T-helper 17 cell (primary cell): ENCODE measurements at places on chromosomes 12 and 14. TPM values are rescaled to one million over a fixed set of nuclear protein-coding genes. Genes with fewer than 3 reads are reported as not detected.
A peak's percentile ranks its signal among the peaks of the same experiment; 100 is the strongest.

ABHD4 gene
- total RNA-seq, result 12.3 TPM

OLR1 gene
- total RNA-seq, result 0.15 TPM

SLC7A8 gene
- total RNA-seq, result 2.0 TPM

SRSF5 gene
- total RNA-seq, result 1,459 TPM

PRR4 gene
- 1.8 TPM for total RNA-seq

PZP gene
- not detected for total RNA-seq

TAS2R19 gene
- 3.2 TPM for total RNA-seq

TPPP2 gene
- not detected for total RNA-seq

PLEK2 gene
- total RNA-seq, result 1.7 TPM

CCDC175 gene
- total RNA-seq, result not detected

TESPA1 gene
- 160 TPM for total RNA-seq

CLEC6A gene
- not detected for total RNA-seq

VRK1 gene
- 24.6 TPM for total RNA-seq

SUOX gene
- total RNA-seq, result 2.2 TPM

SRGAP1 gene
- 0.13 TPM for total RNA-seq

PPP4R4 gene
- total RNA-seq, result 6.7 TPM

DNA sequence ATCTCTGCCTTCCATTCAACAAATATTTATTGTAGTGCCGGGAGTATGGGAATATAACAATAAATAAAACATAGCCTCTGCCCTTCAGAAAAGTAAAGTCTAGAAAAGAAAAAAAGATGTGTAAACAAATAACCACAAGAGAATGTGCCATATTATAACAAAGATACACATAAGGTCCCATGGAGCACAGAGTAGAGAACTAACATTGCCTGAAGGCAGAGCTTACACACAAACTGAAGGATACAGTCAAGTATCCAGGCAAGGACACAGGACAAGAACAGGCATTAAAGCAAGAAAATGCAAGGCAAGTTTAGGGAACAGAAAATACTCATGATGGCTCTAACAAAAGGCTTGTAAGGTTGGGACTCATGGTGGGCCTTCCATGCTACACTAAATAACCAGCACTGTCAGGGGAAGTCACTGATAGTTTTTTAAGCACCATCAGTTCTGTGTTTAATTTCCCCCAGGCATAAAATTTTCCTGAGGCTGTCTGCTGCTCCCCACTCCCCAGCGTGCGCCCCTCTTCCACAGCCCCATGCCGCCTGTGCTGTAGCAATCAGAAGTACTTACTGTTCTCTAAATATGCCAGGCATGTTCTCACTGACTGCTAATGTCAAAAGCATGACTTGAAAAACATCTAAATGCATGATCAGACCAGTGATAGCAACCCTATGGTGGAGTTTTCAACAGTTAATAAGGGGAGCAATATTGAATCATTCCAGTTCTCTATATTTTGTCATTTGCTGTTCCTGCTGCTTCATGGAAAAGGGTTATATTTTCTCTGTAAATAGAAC lies 77.8 kb downstream of the ANKS1B start:
- no peak for DNase-seq

DNA sequence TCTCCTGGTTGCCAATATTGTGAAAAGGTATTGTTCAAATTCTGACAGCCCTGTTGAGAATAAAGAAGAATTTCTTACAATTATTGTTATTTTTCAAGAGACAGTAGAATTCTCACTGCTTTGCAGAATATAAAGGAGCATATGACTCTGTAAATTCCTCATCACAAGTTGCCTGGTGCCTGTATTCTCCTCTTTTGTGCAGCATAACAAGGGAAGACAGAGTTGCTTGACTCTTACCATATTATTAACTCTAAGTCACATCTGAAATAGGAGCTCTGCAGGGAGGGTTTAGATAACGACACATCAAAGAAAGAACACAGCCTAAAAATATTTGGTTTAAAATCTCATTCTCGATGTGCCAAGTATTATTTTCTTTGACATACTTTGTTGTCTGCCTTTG lies 31.1 kb downstream of the MYF5 start:
- no peak for DNase-seq

GRCh38 chr14:74867673-74868072 lies 8.3 kb downstream of the PROX2 start:
- DNase-seq, result no peak

GRCh38 chr12:26966842-26967241 lies 28.6 kb downstream of the FGFR1OP2 start:
- DNase-seq, result no peak

DNA sequence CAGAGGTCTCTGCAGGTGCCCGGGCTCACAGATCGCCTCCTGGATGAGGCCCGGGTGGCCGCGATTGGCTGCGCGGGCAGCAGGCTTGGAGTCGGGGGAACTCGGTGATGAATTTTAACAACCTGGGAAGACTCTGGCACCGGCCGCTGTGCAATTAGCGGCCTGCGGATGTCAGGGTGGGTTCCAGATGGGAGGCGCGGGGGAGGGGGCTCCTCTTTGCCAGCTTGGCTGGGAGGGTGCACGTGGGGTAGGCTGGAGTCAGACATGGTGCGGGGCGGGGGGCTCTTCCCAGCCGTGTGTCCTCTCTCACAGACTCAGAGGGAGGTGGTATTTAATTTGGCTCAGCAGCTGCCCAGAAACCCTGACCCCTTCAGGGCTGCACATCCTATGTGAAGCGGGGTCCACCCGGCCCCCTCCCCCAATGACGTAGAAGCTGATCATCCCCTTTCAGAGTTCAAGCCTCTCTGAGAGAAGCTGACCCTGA lies 81.4 kb downstream of the KIF26A start:
- DNase-seq, result peak; percentile 5

DNA sequence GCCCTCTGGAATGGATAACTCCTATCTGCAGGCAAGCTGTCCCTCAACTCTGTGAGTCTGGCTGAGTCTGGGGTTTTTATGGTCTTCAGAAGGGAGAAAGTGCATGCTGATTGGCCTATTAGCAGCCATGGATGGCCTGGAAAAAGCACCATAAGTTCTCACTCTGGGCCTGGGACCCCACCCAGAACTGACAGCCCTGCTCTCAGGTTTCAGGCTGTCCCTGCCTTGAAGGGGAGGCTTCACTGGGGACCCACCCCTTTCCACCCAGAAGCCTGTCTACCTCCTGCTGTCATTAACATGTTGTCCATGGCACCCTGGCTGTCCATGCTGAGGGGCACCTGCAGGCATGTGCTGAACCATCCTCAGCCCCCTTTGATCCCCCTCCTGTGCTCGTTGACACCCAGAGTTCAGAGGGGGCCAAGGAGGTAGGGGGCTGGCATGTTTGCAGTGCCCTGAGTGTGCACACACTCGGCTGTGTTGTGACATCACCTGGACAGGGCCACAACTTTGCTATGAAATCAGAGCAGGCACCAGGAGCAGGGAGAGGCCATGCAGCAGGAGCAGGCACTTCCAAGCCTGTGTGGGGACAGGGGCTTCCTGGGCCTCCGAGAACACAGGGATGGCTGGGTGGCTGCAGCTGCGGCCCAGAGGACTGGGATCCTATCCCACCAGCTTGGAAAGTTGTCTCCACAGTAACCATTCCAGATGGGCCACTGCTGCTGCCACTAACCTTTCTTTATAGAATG lies 84.7 kb downstream of the ACSS3 start:
- no peak for DNase-seq

DNA sequence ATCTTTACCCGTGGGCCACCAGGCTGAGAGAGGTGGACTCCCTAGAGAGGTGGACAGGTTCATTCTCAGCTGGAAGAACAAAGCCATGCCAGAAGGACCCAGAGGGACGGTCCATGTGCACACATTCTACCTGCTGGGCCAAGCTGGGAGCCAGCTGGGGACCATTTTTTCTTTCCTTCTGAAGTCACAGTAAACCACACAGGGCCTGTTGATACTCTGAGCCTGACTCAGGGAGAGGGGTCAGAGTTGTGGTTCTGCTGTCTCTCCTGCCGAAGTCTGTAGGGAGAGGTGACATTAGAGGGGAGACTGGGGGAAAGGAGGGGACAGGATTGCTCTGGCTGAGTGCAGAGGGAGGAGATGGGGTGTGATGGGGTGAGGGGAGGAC lies 148.6 kb downstream of the TSPAN9 start:
- no peak for DNase-seq

- no peak for DNase-seq
Observed at GRCh38 chr14:61074852-61075251, 93.8 kb downstream of the SLC38A6 start.

- no peak for DNase-seq
Observed at GRCh38 chr12:28870839-28871440, 278.1 kb upstream of the FAR2 start.

- DNase-seq, result no peak
Observed at GRCh38 chr14:101350691-101351090, 210.6 kb upstream of the DIO3 start.

GRCh38 chr12:16165506-16165905 lies 112.0 kb downstream of the SLC15A5 start:
- no peak for DNase-seq

- no peak for DNase-seq
Observed at GRCh38 chr14:90408713-90409112, 11.9 kb downstream of the CALM1 start.

DNA sequence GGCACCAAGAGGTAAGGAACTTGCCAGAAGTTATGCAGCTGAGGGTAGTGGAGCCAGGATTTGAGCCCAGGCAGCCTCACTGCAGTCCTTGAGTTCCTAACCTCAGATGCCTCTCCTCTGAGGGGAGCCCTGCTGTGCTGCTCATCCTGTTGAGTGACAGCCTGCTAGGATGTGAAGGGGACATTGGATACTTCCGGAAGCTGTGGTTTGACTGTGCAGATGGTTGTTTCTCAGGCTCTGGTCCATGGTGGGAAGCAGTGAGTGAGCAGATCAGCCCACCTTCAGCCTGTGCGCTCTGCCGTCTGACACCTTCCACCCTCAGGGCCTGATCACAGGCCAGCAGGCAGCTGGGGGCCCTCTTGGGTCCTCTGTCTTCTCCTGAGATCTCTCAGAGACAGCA lies 253.2 kb downstream of the CACNA1C start:
- no peak for DNase-seq

DNA sequence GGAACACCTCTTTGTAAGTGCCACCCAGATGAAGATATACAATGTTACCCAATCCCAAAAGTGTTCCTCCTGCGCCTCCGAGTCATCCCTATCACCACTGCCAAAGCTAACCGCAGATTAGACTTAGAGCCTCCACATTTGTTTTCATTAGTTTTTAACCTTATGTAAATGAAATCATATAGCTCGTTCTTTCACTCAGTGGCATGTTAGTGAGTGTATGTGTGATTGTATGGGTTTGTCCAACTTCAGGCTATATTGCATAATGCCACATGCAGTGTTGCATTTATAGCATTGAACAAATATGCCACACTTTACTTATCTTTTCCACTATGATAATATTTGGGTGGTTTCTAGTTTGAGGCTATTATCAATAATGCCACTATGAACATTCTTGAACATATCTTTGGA lies 18.0 kb downstream of the MAP1LC3B2 start:
- DNase-seq, result no peak

- no peak for DNase-seq
Observed at GRCh38 chr14:29442696-29443095, 485.0 kb downstream of the PRKD1 start.
